AG04450 (cell line): ENCODE measurements at places on chromosomes 2 and 18. TPM values are rescaled to one million over a fixed set of nuclear protein-coding genes. Genes with fewer than 3 reads are reported as not detected.

DNA sequence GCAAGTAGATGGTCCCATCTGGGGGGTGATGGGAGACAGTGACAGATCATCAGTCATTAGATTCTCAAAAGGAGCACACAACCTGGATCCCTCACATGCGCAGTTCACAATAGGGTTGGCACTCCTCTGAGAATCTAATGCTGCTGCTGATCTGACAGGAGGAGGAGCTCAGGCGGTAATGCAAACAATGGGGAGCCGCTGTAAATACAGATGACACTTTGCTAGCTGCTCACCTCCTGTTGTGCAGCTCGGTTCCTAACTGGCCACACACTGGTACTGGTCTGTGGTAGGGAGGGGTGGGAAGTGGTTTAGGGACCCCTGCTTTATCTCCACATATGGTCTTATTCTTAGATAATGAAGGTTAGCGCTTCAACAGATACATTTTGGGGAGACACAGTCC, 506.6 kb downstream of the PLCL1 start:
- no peak for DNase-seq

DNA sequence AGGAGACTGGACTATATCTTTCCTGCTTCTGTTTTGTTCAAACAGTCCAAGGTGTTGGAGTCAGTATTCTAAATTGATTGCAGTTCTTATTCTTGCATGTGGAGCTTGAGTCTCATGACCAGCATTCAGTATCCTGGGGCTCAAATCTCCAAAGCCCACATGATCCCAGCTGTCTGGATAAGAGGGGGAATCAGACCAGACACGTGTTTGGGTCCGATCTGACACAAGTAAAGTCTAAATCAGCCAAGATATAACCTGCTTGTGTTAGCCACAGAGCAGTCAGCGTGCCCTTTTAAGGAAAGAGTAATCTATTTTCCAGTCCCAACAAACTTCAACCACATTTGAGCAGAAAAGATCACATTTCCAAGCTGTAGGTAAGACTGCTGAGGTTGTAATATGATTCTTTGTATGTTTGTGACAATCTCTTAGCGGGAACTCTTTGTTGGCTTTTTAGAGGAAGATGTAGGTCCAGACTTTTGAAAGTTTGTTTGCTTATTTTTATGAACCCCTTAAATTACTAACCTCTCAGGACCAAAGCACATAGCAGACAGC, 334.6 kb downstream of the SLC4A3 start:
- no peak for DNase-seq

DNA sequence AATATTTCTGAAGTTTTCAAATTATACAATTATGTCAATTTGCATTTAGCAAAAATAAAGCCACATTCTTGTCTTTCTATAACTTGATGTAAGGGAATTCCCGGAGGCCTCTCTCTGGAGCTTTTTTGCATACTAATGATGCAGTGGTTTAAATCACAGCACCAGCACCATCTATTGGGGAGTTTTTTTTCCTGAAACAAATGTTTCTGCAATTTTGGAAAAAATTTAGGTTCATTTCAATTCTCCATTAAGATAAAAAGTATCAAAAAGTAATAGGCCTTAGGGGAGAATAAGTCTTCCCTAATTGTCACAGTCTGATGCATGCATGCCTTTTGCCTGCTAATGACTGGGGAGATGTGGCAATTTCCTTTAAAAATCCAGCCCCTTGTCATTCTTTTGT, 13.5 kb downstream of the CBLN2 start:
- DNase-seq = no peak

- DNase-seq = no peak
Measured at GRCh38 chr2:121454549-121455090, 76.1 kb upstream of the RNU4ATAC start.

DNA sequence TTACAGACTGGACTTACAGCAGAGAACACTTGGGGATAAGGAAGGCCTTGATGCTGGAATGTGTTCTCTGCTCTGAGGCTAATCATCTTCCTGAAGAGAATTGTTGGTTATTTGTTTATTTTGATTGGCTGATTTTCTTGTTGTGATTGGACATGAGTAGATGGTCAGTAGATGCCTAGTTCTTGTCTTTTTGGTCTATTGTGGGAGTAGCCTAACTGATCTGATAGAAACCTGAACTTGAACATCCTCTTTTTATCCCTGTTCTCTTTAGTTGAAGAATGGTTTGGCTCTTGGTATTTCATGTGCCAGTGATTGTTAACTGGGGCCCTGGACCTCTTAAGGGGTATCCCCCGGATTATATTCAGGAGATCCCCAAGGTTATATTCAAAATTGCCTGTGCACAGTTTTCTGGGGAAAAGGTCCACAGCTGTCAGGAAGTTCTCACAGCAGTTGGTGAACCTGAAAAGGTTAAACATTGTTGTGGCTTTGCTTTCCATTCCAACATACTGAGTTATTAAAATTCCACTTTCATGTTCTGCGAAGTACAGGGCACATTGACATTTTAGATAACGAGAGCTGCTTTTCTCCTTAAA, 13.6 kb downstream of the TWSG1 start:
- DNase-seq = no peak

DNA sequence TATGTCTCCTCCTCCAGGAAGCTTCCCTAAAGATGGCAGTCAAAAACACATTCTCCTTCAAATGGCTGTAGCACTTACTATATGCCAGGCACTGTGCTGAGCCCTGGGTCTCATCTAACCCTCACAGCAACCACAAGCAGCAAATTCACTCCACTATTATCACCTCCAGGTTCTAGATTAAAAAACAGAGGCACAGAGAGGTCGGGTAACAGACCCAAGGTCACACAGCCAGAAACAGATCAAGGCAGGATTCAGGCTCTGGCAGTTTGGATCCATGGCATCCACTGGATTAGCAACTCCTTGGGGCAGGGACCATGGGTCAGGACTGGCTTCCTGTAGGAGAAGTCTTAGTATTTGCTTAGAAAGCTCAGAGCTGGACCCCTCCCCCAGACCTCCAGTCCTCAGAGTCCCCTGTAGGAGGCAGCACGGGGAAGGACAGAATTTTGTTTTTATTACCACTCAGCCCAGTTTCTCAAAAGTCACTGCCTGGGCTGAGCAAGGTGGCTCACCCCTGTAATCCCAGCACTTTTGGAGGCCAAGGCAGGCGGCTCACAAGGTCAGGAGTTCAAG, 34.4 kb downstream of the ZFP36L2 start:
- DNase-seq = no peak

DNA sequence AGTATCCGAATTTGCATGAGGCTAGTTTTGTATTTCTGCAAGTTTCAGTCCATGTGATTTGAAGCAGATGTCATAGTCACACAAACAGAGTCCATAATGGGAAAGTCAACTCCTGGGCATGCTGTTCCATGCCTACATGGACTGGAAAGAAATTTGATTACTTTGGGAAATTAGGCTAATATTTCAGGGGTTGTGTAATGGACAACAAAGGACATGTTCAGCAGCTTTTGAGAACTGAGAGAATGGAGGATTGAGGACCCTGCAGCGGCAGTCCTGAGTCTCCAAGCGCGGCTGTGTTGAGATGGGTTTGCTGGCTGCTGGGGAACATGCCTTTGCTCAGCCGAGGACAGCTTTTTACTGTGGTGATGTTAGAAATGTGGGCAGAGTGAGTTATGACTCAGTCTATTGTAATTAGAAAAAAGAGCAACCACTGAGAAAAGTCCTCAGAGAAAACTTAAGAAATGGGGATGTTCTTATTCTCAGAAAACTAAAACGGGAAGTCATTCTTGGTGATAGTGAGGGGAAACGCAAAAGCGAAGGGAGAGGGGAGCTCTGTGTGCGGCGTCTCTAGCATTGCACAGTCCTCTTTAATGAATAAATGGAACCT, 149.2 kb downstream of the FAM210A start:
- DNase-seq = no peak

DNA sequence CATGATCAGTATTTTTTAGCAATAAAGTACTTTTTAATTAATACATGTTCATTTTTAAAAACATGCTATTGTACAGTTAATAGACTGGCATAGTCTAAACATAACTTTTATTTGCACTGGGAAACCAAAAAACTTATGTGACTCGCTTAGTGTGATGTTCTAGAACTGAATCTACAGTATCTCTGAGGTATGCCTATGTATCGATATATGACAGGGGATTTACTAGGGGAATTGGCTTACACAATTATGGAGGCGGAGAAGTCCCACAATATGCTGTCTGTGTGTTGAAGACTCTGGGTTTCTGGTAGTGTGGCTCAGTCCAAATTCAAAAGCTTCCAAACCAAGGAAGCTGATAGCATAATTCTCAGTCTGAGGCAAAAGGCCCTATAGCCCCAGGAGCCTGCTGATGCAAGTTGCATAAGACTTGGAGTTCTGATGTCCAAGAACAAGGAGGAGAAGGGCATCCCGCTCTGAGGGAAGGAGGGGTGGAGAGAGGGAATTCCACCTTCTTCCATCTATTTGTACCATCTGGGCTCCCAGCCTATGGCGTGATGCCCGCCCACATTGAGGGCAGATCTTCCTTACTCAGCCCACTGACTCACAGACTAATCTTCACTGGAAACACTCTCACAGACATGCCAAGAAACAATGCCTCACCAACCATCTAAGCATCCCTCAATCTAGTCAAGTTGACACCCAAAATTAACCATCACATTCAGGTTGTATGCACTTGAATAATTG, 27.5 kb downstream of the ZNF638 start:
- DNase-seq = peak; percentile 2

DNA sequence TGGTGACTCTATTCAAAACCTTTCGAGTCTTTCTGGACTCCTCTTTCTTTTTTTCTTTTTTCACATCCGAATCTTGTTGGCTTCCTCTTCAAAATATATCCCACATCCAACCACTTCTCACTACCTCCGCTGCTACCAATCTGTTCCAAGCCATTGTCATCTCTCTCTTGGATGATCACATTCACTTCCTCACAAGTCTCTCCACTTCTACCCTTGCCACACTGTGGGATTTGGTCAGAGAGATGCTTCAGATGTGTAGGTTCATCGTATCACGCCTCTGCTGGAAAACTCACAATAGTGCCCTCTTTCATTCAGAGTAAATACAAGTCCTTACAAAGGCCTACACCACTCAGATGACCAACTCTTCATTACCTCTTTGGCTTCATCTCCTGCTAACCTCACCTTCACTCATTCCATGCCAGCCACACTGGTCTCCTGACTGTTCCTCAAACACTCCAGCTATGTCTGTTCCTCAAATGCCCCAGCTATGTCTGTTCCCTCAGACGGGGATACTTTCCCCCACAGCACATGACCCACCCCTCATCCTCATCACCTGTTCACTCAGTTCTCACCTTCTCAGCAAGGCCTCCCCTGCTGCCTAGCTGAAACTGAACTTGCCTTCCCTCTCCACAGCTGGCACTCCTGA, 67.2 kb upstream of the PELI1 start:
- DNase-seq = no peak

DNA sequence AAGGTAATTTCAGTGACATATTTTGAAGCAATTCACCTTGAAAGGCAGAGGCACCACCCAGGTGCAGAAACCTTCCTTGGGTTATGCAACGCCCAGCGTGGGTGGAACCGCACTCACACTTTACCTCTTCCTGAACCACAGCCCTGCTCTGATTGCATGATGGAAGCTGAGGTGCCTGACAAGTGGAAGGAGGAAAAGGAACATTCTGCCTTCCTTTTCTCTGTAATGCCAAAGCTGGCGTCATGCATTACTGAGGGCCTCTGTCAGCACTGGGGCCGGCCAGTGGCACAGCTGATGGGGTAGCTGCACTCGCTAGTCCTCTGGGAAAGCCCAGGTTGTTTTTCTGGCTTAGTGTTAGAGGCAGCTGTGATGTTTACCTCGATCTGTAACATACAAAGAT, 266.5 kb downstream of the NEDD4L start:
- no peak for DNase-seq

DNA sequence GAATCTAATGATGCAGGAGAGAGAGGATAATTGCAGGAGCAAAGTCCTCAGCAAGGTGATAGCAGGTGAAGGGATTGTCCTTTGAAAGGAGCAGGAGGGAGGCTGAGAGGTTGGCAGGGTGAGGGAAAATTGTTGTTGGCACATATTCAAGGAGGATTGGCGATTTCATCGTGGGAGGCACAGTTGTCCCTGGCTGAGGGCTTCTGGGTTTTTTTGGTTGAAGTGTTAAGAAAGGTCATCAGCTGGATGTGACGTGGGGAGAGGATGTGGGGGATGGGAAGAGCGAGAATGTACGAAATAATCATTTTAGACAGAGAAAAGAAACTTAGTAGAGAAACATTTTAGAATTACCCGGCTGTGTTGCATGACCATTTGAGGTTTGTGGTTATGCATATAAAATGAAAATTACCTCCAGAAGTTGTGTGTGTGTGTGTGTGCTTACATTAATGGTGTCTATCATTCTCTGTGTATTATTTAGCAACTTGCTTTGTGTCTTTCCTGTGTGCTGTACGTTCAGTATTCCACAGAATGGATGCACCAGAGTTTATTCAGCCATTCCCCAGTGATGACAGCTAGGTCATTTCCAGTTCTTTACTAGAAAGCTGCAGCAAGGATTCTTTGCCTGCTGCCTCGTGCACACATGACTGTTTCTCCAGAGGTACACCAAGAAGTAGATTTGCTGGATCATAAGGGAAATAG, 67.6 kb downstream of the SDC1 start:
- no peak for DNase-seq

DNA sequence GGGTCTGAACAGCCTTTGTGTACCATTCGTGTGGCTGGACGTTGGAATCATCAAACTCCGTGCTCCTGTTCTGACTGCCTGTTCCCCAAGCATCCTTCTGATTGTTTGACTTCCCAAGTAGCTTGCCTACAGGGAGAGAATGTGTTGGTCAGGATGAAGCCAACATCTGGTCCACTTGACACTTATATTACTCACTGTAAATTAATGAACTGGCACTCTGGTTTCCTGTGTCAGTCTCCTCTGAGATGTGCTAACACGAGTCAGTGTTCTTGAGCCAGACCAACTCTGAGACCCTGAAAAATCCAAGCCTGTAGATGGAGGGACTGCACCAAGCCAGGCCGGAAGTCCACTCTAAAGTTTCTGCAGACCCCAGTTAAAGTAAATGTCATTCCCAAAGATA, 440.9 kb downstream of the ZNF516 start:
- no peak for DNase-seq

GRCh38 chr2:112033600-112033999, 21.5 kb upstream of the TMEM87B start:
- no peak for DNase-seq

DNA sequence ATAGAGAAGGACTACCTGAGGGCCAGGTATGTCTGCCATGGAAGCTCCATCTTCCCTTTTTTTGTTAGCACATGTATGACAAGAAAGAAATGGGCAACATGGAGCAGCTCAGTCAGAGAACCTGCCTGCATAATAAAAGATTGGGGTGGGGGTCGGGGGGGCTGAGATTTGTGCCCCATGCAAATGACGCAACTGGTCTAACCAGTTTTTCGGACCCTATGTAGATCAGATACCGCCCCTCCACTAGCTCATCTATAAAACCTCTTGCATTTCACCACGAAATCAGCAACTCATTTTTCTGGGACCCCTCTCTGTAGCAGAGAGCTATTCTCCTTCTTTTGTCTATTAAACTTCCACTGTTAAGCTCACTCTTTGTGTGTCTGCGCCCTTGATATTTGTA, 657.2 kb downstream of the ERBB4 start:
- DNase-seq = no peak

GRCh38 chr2:151862700-151863099, 34.5 kb upstream of the ARL5A start:
- no peak for DNase-seq

Gene SLC23A3
- 0.26 and 0.53 TPM in 2 replicates for polyA plus RNA-seq

Gene CMPK2
- not detected in 2 replicates for polyA plus RNA-seq

Gene GPR39
- polyA plus RNA-seq = 2.9 and 3.6 TPM in 2 replicates

Gene SEMA4C
- polyA plus RNA-seq = 16.8 and 21.4 TPM in 2 replicates

Gene GAD1
- not detected in 2 replicates for polyA plus RNA-seq

Gene INHBB
- 0.05 and 0.09 TPM in 2 replicates for polyA plus RNA-seq

Gene KIAA2012
- 0.11 and 0.12 TPM in 2 replicates for polyA plus RNA-seq

Gene TMEM131
- polyA plus RNA-seq = 23.0 and 24.4 TPM in 2 replicates

Gene PCARE
- polyA plus RNA-seq = not detected in 2 replicates

Gene MEP1B
- polyA plus RNA-seq = not detected in 2 replicates

Gene PRKAG3
- polyA plus RNA-seq = not detected in 2 replicates
